ENCODE measurements at places on chromosomes 5 and 9.

- no peak for DNase-seq
These were observed 73.1 kb downstream of the PBX3 start for GRCh38 chr9:125820100-125820804.

DNA sequence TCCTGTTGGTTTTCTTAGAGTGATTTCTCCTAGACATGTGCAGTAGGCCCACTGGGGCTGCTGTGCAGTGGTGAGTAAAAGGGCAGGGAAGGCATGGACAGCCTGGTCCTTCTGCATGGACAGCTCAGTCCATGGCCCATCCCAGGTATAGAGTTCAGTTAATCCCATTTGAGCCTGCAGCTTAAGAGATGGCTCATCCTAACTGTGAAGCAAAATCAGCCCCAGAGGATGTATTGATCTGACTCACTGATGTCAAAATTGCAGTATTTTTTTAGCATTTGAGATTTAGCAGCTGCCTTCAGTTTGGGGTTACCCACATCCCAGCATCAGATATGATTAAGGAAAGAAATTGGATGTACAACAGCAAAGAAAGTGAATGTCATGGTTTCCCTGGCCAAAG, 93.4 kb downstream of the PDE6A start:
- peak; percentile 22 for DNase-seq

DNA sequence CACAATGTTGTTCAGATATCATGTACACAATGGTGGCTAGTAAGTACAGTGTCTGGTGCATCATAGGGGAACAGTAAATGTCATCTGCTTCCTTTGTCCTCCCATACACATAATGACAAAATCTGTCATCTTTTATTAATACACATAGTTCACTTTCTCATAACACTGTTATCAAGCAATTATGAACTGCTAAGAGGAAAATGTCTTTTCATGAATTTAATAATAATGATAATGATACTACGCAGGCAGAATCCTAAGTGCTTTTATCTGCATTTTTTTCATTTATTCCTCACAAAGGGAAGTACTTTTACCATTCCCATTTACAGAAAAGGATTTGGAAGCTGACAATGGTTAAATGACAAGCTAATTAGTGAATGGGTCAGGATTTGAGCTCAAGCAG, 35.7 kb downstream of the DPYSL3 start:
- DNase-seq: no peak

- DNase-seq: no peak
These were observed 28.4 kb upstream of the ITGA1 start for GRCh38 chr5:52759331-52759730.

- DNase-seq: peak; percentile 73
These were observed 190.1 kb downstream of the TMEM232 start for GRCh38 chr5:110536120-110537115.

- DNase-seq: no peak
These were observed 265.5 kb downstream of the CWC27 start for GRCh38 chr5:65034029-65034812.

DNA sequence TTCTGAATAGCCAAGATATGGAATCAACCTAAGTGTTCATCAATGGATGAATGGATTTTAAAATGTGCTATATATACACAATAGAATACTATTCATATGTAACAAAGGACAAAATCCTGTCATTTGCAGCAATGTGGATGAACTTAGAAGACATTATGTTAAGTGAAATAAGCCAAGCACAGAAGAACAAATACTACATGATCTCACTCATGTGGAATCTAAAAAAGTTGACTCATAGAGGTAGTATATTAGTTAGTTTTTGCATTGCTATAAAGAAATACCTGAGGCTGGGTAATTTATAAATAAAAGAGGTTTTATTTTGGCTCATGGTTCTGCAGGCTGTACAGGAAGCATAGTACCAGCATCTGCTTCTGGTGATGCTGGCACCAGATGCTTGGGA, 8.1 kb downstream of the CATSPER3 start:
- DNase-seq: no peak

- no peak for DNase-seq
These were observed 309.3 kb upstream of the SEMA6A start for GRCh38 chr5:116883875-116884274.

DNA sequence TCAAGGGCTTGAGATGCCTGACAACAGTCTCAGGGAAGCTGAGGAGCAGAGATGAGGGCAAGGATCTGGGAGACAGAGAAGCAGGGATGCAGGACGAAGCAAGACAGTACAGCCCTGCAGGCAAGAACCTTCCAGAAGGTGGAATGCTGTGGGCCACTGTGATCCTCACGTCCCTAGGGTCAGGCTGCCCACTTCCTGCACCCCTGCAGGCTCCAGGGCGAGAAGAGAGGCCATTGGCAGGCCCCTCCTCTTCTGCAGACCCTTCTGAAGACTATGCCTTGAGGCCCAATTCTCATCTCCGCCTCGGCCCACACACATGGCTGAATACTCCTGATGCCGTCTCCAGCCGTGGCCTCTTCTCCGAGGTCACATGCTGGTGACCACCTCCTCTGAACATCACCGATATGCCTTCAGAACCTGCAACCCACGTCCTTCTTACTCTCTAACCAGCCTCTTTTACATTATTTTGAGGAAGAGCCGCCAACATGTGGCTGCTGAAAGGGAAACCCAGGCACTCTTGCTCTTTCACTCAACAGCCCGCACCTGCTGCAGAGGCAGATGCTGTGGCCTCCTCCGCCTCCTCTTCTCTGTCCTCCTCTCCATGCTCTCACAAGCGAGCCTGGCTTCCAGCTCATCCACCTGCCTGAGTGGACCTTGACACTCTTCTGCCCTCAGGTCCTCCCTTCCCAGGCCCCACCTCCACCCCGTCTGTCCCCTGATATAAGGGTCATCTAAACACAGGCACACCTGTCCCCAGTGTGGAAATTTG, 181.5 kb downstream of the IRX2 start:
- no peak for DNase-seq

DNA sequence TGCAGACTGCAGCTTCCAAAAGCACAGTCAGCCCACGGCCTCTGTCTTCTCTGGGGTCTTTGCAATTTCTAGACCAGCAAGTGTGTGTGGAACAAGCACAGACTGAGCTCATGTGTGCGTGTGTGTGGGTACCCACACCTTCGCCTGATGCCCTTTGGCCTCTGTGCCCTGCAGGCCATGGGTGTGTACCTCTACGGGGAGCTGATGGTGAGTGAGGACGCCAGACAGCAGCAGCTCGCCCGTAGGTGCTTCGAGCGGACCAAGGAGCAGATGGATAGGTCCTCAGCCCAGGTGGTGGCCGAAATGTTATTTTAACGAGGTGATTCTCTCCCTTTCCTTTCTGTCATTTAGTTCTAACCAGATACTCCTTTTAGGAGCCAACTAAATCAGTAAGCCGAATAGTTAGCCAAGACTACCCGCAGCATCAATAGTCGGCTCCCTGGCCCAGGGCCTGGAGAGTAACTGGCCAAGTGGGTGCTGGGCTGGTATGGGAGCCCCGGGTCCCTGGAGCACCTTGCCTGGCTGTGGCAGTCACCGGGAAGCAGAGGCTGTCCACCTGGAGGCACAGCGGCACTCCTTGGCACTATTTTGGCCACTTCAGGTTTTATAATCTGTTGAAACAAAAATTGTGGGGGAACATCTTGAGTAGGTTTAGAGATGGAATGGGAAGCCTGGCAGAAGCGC, 235.0 kb downstream of the FANCC start:
- DNase-seq: no peak

DNA sequence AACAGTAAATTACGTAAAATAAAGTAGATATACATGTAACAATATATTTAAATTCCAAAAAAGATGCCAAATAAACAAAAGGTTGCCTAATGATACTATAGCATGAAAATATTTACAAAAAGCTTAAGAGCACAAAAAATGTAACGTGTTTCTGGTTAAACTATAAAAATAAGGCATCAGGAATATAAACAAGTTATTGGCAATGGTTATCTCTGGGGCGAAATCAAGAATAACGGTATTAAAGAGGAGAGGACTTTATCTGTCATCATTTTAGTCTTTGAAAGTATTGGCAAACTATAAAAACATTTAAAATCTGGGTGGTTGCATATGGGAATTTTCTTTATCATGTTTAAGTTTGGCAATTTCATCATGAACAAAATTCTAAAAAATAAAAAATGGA, 1599.2 kb downstream of the MAT2B start:
- DNase-seq: no peak

GRCh38 chr9:13993632-13994185, 320.2 kb downstream of the NFIB start:
- no peak for DNase-seq

DNA sequence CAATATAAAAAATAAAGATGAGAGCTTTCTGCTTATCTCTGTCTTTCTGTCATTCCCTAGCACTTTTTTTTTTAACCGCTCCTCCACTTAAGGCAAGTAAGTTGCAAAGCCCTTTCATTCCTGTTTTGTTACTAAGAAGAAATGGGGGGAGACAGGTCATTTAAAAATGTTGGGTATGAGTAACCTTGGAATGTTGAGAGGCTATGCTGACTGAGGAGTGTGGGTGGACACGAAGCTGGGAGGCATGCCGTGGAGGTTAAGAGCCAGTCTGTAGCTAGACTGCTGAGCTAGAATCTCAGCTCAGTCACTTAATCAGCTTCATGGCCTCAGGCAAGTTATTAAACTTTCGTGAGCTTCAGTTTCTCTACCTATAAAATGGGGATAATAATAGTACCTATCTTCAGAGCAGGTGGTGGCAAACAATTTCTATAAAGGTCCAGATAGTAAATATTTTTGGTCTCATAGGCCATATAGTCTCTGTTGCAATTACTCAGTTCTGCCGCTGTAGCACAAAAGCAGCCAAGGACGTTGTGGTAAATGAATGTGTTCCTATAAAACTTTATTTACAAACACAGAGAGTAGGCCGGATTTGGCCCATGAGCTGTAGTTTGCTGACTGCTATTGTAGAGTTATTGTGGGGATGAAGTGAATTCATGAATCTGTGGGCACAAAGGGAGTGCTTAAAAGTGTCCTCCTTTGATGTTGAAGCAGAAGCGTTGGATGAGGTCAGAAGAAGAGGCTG, 220.0 kb downstream of the GABBR2 start:
- DNase-seq: peak; percentile 86

DNA sequence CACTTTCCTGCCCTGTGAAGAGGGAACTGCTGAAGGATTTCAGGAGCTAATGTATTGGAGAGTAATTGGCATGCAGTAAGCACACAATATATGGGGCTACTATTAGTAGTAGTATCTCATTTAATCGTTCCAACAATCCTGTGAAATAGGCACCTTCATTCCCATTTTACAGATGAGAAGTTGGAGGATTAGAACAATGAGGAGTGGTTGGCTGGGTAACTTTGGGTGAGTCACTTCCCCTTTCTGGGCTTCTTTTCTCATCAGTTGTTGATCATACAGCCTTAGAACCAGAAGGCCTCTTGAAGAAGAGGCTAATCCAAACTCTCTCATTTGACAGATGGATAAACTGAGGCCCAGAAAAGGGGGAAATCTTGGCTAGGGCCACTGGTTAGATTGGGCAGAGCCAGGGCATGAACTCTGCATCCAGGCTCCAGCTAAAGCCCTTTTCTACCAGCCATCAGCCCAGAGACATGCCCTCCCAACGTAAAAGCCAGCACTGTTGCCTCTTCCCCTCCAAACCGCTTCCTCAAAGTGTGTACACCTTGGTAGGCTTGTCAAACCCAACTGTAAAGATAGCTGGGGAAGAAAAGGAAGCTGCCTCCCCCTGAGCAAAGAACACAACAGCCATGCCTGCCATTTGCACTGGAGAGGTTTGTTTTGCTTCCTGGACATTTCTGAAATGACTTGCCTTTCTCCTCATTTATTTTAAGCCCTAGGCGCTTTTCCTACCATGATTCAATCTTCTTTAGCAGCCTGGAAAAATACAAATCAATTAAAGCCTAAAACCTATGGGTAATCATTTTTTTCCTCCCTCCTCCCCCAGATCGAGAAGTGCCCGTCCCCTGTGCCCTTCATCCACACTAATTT, 992 bp downstream of the SPACA9 start:
- no peak for DNase-seq

- DNase-seq: no peak
These were observed 38.9 kb upstream of the TIFAB start for GRCh38 chr5:135491038-135491551.

- DNase-seq: no peak
These were observed 189.0 kb downstream of the SEC61B start for GRCh38 chr9:99411068-99411467.

- no peak for DNase-seq
These were observed 123.4 kb downstream of the CEMIP2 start for GRCh38 chr9:71644819-71645362.

DNA sequence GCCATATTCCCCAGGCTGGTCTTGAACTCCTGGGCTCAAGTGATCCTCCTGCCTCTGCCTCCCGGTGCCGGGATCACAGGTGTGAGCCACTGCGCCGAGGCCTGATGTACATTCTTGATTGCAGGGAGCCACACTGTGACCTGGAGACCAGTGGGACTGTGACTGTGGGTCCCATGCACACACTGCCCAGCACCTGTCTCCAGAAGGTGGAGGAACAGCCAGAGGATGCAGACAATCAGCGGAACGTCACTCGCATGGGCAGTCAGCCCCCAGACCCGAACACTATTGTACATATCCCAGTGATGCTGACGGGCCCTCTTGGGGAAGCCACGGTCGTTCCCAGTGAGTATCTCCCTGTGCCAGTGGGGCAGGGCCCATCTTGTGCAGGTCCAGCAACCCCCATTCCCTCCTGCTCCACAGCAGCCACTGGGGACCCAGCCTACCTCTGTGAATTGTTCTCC, 147.3 kb downstream of the CACNA1B start:
- no peak for DNase-seq

DNA sequence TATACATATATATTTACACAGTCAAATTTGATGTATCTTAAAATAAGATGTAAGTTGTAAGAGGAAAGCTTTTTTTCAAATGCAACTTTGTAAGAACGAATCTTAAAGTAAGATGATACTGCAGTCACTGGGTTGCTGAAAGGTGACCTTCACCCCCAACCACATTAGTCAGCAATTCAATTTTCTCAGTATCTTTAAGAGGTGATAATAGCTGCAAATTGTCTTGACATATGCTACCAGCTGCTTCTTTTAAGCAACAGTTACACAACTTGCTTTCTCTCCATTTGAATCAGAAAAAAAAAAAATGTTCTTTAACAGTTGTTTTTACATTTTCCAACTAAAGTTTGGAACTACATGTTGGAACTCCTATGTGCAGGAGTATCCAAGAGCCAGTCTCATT, 246.6 kb upstream of the CCNG1 start:
- DNase-seq: no peak

- no peak for DNase-seq
These were observed 7.3 kb downstream of the GPBP1 start for GRCh38 chr5:57181154-57181553.

DNA sequence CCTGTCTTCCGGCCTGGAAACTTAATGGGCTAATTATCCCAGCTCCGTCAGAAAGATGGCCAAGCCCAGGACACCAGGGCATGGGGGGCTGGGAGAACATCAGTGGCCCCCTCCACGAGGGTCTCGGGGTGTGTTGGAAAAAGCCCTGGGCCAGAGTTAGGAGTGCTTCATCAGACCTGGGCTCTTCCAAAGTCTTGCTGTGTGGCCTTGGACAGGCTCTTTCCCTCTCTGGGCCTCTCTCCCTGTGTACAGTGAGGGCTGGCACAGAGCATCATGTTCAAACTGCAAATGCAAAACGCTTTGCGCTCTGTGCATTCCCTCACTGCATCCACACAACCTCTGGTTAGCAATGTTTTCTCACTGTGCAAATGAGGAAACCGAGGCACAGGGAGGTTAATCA, 48.3 kb downstream of the ASS1 start:
- no peak for DNase-seq
